ENCODE measurements at places on chromosomes 6 and 20. TPM values are rescaled to one million over a fixed set of nuclear protein-coding genes. Genes with fewer than 3 reads are reported as not detected.

Gene PCMTD2
- 26.0 TPM for total RNA-seq

DNA sequence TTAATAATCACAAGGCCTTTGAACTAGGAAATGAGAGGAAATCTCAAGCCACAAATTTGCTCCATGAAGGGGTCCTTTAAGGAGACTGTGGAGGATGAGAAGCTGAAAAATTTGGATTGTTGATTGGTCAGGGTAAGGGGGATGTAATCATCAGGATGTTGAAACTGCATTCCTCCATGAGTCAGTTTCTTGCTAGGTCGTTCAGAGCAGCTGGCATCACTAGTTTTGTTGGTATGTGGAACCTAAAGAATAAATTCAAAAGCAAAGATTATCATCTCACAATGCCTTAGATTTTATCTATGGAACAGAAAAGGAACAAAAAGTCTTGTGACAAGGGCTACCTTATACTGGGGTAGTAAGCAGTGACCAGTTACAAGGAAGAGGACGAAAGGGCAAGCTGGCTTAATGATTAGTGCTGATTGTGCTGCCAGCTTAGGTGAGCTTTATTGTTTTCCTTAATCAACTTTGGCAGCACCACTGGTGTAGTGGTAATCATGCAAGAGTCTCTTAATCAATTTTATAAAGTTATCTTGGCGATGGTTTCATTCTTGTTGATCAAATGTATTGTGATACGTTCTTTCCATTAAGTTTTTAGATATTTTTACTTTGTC lies 36.6 kb downstream of the CRISP2 start:
- DNase-seq, result no peak

- no peak for DNase-seq
These were observed 32.1 kb downstream of the BFSP1 start for GRCh38 chr20:17499041-17499440.

Gene CPXM1
- total RNA-seq, result 2.9 TPM

Gene UST
- total RNA-seq, result 1.2 TPM

DNA sequence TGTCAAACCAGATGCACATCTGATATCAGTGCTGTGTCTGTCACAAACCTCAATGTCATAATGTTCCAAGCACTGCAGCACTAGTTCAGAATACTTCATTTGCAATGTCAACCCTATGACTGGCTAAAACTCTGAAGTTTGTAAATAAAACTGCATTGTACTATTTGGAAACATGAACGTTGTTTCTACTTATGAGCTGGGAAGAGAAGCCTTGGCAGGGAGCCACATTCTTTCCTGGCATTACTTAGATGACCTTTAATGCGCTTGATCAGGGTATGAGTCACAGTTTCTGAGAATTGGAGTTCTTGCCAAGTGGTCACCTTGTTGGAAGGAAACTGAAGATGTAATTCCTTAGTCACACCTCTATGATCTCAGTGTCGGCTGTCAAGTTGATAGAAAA lies 664.8 kb upstream of the MMS22L start:
- no peak for DNase-seq

GRCh38 chr6:34953061-34954025 lies 64.3 kb downstream of the ANKS1A start:
- DNase-seq, result no peak

DNA sequence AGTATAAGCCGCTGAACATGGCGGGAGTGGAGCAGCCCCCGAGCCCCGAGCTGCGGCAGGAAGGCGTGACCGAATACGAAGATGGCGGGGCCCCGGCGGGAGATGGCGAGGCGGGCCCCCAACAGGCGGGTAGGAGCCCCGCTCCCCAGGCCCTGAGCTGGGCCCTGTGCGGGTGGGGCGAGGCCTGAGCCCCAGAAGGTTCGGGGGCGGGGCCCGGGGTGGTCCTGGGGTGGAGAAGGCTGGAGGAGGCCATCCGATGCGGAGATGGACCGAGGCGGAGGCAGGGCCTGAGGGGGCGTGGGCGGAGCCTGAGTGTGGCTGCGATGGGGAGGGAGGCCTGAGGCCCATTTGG lies 7.1 kb downstream of the L3MBTL1 start:
- no peak for DNase-seq

DNA sequence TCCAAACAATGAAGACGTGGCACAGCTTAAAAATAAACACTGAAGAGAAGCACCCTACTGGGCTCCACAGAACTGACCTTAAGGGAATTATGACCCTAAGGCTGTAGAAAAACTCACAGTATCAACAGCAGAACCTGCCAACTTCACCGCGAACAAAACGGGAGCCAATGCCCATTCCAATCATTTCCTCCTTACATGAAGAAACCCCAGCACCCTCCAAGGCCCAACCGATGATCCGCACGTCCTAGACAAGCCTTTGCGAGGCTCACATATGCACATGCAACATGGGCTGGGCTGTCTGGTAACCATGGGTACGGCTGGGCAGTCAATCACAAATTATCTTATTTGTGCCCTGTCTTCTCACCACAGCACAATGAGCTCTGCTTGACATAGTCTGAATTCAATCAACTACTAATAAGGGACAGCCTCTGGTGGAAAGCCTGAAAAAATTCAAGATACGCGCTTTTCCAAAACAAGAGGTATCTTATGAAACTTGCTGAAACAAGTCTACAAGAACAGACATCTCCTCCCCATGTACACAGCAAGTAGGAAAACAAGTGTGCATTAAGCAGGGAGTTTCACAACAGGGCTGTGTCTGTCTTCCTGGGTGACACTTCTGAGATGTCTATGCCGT lies 1.7 kb downstream of the DIDO1 start:
- DNase-seq, result peak; percentile 48

GRCh38 chr20:4728120-4728760 lies 6.5 kb downstream of the PRND start:
- DNase-seq, result no peak

Gene ATP6V1G2
- total RNA-seq, result 1.1 TPM

Gene RGS17
- not detected for total RNA-seq

DNA sequence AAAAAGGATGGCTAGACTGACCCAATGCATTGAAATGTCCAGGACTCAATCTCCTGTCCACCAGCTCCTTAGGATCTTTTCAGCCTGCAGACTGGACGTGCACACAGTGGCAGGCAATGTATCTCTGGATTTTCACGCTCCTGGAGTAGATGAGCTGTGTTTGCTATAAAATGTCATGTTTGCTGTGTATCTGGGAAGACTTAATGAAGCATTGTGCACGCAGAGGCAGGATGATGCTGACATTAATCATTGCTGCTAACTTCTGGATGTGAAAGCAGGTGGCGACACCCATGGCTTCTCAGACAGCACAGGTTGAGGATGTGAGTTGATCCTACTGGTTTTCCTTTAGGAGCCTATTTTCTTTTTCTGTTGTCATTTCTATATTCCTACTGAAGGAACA lies 133.1 kb upstream of the PCSK2 start:
- no peak for DNase-seq

DNA sequence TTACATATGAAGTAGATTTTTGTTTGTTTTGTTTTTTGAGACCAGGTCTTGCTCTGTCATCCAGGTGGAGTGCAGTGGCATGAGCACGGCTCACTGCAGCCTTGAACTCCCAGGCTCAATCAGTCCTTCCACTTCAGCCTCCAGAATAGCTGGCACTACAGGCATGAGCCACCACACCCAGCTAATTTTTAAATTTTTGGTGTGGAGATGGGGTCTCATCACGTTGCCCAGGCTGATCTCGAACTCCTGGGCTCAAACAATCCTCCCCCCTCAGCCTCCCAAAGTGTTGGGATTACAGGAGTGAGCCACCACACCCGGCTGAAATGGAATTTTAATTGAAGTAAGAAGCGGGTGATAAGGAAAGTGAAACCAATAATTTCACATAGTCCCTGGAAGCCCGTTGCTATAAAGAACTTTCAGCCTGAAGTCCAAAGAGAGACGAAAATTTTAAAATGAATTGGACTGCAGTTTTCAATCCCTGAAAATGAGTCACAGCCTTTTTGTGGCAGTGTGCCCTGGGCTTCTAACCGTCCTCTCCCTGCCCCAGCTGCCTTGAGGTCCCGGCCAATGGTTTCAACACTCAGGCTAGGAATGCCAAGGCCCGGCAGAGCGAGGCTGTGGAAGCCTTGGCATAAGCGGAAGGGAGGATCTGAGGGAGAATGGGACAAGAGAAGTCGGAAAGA lies 757 bp downstream of the RAET1E start:
- DNase-seq, result no peak

GRCh38 chr6:6971369-6971768 lies 136.4 kb upstream of the RREB1 start:
- DNase-seq, result no peak

Gene FOXC1
- 0.16 TPM for total RNA-seq

DNA sequence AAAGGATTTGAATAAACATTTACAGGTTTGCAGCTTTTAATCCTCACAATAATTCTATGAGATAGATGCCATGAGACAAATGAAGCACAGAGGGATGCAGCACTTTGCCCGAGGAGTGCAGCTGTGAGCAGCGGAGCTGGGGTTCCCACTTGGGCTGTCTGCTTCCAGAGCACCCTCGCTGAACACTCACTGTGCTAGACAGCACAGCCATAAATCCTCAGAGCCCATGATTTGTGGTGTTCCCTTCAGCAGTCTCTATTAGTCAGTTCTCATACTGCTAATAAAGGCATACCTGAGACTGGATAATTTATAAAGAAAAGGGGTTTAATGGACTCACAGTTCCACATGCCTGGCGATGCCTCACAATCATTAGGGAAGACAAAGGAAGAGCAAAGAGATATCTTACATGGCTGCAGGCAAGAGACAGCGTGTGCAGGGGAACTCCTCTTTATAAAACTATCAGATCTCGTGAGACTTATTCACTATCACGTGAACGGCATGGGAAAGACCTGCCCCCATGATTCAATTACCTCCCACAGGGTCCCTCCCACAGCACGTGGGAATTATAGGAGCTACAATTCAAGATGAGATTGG lies 25.3 kb upstream of the CTAGE9 start:
- DNase-seq, result no peak

- peak; percentile 64 for DNase-seq
These were observed 106.3 kb upstream of the RIPOR2 start for GRCh38 chr6:25042036-25042521.

Gene VGLL2
- total RNA-seq, result not detected

DNA sequence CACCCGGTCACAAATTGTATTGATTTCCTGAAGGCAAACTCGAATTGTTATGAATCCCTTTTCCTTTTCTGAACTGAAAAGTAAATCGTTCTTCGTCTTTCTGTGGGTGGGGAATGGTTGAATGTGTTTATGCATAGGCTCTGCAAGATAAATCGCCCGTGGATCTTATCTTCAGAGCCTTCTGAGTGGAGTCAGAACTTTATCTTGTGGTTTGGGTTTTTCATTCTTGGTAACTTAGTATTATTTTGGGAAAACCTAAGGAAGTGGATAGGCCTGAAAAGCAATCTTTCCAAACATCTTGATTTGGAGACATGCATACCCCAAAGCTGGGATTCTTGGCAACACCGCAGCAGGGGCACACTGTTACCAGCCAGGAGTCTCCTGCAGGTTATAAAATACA lies 122.4 kb downstream of the MAP3K7 start:
- no peak for DNase-seq

DNA sequence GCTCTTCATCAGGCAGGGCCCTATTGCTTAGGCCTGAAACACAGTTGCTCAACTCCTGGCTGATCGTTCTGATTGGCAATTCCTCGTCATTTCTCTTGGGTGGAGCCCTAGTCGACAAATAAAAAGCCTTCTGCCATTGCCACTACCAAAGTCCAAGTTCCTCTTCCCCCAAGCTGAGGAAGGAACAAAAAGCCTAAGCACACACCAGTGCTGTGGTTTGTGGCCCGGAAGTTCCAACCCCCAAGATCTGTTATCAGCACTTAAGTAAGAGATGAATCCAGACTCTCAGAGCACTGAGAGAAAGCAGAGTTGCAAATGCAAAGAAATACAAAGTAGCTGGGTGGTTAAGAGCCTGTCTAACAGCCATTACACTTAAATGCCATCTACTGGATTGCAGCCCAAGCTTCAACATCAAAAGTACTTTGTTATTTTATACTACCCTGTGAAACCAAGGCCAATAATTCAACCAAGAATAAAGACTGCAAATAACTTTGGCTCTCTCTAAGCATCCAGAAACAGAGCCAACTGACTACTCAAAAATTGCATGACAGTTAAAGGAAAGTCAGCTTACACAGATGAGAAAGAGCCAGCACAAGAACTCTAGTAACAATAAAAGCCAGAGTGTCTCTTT lies 1024.0 kb downstream of the GRIK2 start:
- no peak for DNase-seq

- DNase-seq, result peak; percentile 19
These were observed 30.8 kb downstream of the PDE10A start for GRCh38 chr6:165632194-165632593.

Gene FOXO3
- total RNA-seq, result 7.5 TPM

GRCh38 chr6:166672624-166673206 lies 45.7 kb upstream of the RPS6KA2 start:
- no peak for DNase-seq

- DNase-seq, result no peak
These were observed 3.1 kb downstream of the ZCCHC3 start for GRCh38 chr20:300345-300990.

Data from activated CD8-positive, alpha-beta T cell treated with anti-CD3 and anti-CD28 coated beads for 36 hours (primary cell).